ENCODE measurements at places on chromosomes 13 and 19.

GRCh38 chr13:27483421-27483820, 33.1 kb upstream of the MTIF3 start:
- no peak for DNase-seq

DNA sequence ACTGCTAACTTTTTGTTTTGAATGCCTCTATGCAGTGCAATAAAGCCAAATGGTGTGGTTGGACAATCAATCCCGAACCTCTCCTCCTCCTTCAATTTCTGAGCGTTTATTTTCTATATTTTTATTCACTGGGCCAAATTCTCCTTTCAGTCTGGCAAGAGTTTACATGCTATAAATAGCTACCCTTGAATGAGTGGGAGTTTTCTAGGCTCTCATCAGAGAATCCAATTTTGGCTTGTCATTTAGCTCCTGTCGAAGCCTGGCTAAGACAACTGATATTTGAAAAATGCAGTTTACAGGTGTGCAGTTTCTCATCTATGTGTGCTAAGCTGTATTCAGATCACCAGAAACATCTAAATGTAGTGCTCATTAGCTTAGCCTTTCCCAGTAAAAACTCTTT, 61.8 kb downstream of the OLFM4 start:
- DNase-seq = no peak

GRCh38 chr13:79749566-79749965, 268.6 kb downstream of the NDFIP2 start:
- DNase-seq = no peak

- no peak for DNase-seq
These were observed at the start of gene CNOT3 for GRCh38 chr19:54137699-54138488. Gene CNOT3 (plus strand): TSS chr19:54137762. CDS start chr19:54142979, 5,217 bp downstream.

DNA sequence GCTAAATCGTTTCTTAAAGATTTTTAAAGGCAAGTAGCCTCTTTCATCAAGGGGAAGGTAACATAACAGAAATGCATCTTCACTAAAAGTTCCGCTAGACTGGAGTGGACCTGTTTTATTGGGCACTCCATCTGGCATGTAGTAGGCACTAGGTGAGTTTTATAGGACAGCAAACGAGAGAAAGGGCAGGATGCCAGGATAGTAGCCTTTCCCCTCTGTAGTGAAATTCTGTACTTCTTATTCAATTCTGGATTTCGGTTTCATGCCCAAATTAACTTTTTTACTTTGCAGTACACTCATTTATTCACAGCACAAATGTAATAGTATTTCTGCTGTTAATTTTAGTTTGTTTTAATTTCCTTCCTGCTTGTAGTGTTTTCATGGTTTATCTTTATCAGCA, 45.2 kb downstream of the GPR180 start:
- DNase-seq = no peak

DNA sequence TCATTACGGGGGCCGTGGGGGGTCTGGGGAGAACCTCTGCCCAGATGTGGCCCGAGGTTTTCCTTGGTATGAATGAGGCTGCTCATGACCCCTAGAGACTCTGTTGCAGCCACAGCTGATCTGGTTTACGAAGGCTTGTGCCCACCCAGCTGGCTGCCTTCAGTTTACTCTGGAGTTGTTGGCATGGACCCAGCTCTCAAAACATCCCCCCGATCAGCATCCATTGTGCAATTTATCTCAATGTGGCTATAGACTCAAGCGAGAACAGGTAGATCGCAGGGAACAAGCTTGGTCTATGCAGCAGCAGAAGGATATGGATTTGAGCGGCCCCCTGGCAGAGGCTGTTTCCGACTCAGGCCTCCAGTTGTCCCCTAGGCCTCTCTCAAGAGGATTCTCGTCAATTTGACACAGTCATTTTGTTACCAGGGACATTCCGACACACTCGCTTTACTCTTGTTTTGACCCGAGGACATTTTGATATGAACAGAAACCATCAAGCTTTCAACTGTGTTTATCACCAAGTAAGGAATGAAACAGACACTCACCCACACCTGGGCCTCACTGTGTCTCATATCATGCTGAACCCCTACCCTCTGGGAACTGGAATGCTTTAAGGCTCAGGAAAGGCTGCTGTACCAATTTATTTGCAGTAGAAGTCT, 161.5 kb downstream of the KATNAL1 start:
- DNase-seq = no peak

DNA sequence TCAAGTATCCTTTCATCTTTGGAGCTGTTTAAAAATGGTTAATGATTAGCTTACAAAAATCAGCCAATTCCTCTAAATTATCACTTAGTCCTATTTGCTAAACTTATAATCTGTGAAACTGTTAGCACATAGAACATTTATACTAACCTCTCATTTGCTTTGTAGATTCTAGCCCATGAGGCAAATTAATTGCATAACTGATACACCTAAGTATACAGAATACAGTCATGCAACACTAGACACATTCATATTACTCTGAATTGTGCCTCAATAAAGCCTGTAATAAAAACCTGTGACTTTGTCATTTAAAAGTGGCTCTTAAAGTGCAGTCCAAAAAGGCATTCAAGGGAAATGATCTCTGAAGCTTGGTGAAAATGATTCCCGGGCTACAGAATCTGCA, 21.0 kb downstream of the SERPINE3 start:
- DNase-seq = no peak

All from stimulated activated CD8-positive, alpha-beta memory T cell treated with anti-CD3 and anti-CD28 coated beads, Interleukin-2, amount 100 ng/mL, for 1 hour (primary cell).